ENCODE measurements at places on chromosomes 1 and 21.

- no peak for DNase-seq
Observed at GRCh38 chr1:219296430-219297355, 123.0 kb downstream of the LYPLAL1 start.

GRCh38 chr1:220341126-220341525 lies 68.9 kb upstream of the RAB3GAP2 start:
- DNase-seq, result no peak

GRCh38 chr1:222736470-222736869 lies 532 bp upstream of the FAM177B start:
- DNase-seq, result no peak

GRCh38 chr1:12384836-12385456 lies 155.1 kb downstream of the VPS13D start:
- no peak for DNase-seq

DNA sequence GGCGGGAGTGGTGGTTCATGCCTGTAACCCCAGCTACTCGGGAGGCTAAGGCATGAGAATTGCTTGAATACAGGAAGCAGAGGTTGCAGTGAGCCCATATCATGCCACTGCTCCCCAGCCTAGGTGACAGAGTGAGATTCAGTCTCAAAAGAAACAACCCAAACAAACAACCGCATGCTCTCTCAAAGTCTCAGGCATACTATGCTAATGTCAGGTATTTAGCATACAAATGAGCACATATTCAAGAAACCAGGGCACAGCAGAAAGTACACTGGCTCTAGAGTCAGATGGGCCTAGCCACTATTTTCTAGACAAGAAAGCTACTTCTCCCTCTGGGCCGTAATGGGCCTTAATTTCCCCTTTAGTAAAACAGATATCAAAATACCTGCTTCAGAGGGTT lies 55.0 kb downstream of the ELAVL4 start:
- no peak for DNase-seq

DNA sequence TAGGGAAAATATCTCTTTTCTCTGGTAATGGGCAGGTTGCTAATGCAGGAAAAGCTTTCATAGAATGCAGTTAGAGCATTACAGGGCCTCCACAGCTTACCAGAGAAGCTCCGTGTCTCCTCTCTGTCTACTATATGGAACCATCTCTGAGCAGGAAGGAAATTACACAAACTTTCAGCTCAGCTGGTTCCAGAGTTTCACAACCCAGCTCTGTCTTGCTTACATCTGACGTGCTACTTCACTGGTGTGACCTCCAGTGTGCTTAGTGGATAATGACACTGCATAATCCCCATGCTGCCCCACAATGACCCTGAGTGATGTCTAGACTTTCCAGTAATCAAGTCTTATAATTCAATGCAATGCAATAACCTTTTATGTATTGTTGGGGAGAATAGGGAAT lies 4.3 kb upstream of the FGGY start:
- peak; percentile 69 for DNase-seq

DNA sequence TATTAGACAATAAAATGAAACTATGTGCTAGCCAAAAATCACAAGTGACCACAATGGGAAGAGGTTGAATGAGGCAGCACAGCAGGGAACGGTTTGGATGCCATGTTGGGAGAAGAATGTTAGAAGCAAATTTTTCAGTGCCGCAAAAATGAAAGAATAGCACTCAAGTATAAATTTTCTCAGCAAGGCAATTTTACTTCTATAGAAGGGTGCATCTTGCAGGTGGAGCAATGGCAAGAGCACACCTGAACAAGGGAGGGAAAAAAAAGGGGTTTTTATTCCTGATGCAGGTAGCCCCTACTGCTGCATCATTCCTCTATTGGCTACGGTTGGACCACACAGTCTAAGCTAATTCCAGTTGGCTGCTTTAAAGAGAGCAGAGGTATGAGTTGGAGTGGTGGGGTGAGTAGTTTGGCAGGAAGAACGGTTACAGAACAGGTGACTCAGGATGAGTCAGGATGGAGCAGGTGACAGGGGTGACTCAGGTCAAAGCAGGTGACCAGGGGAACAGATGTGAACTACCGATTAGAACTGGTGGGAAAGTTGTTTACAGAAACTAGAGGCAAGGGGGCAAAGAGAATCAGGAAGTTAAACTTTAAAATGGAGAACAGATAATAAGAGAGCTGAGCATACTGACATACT lies 301.1 kb upstream of the NRIP1 start:
- no peak for DNase-seq

DNA sequence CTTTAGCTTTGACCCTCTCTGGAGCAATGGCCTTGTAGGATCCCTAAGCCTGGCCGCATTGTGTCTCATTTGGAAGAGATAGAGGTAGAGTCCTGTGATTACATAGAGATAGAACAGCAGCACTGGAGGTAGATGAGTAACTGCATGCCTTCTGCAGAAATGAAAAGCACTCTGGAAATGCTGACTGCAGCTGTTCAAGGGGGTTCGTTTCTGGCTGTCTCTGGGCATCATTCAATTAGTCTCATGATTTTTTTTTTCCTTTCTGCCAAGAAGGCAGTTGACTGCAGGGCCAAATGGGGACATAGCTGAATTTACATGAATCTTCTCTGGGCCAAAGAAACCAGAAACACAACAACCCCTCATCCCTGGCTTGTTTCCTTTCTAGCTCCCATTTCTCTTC lies 28.1 kb upstream of the SNX27 start:
- no peak for DNase-seq

GRCh38 chr21:39071623-39072214 lies 111.5 kb downstream of the PSMG1 start:
- no peak for DNase-seq

- DNase-seq, result no peak
Observed at GRCh38 chr21:18461743-18462142, 58.2 kb upstream of the TMPRSS15 start.

DNA sequence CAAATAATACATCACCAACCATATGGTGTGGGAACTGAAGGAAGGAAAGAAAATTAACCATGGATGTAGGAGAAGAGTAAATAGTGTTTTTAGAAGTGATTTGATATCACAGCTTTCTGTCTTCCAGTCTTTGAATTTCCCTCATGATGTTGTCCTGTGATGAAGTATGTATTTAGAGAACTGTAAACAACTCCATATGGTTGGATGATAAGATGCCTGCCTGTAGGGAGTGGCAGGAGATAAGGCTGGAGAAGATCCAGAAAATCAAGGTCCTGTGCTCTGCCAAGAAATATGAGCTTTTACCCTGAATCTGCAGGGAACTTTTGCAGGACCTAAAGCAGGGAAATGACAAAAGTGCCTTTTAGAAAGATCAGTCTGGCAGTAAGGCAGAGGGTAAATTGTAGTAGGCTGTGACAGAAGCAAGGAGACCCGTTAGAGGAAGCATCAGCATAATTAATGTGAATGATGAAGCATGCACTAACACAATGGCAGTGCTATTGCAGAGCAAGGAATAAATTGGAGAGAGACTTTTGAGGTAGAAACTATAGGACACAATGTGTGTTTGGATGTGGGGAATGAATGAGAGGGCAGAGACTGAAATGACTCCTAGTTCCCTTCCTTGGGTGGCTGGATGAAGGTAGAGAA lies 21.9 kb downstream of the CEPT1 start:
- DNase-seq, result peak; percentile 84

DNA sequence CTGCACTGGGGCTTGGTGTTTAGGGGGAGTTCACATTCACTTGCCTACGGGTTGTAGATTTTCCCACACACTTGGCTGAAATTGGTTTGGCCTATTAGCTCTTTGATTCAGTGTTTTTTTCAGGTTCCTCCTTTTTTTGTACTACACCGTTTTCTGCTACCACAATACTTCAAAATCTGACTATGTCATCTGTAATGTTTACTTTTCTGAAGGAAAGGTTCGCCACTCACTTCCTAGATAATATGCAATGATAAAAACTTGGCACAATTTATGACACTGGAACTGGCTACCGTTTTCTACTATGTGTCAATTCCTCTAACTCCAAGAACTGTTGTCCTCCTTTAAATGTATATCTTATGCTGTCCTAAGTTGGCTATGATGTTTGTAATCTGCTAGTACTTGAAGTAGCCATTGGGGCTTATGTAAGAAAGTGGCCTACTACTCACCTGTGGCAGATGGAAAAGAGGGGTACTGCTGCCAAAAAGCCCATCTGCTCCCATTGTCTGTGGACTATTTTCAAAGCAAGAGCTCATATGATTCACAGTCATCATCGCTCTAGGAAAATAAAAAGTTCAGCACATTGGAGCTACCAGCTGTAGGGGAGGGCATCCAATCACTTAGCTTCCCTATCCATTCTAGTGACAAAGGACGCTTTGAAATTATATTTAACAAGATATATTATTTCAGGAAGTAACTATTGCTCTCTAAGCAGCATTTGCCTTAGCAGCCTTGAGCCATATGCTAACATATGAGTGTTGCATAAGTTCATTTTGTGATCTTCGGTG lies 42.4 kb upstream of the BACH1 start:
- DNase-seq, result peak; percentile 5

DNA sequence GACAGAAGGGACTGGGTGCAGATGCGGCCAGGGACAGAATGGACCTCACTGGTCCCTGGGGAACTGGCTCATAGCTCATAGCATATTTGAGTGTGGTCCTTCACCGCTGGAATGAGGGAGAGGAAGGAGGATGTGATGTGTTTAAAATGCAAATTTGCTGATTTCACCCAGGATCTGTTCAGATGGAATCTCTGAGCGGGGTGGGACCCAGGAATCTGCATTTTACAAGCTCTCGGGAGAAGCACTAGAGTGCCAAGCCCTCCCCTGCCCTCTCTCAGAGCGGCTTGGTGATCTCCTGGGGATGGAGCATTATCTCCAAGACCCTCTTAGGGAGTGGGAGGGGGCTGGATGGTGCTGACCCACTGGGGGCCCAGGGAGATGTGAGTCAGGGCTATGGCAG lies 22.8 kb upstream of the MFN2 start:
- DNase-seq, result no peak

DNA sequence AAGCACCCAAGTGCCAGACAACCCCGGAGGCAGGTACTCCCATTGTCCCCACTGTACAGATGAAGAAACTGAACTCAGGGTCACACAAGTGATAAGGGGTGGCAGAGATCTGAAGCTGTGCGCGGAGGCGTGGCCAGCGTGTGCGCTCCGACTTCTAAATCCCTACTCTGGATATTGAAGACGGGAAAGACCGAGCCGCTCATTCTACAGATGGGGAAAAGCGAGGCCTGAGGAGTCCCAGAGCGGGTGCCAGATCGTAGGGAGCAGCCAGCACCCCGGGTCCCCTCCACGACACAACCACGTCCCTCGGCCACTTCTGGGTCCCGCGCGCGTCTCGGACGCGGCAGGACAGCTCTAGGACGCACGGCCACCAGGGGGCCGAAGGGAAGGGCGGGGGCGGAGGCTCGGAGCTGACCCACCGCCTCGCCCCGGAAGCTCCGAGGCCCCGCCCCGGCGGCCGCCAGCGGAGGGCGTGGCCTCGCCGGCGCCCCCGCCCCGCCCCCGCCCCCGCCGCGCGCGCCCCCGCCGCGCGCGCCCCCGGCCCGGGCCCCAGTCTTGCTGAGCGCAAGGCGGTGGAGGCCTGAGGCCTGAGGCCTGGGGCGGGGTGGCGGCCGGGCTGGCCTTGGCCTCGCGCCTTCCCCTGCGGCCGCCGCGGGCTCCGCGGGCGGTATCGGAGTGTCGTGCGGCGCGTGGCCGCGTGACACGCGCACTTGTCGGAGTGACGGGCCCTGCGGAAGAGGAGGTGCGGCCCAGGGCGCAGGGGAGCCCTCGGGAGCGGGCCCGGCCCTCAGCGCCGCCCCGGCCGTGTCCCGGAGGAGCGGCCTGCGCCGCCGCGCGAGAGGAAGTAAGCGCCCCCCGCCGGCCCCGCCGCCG lies at the start of gene H6PD:
H6PD (plus strand) TSS at position 552 of the 873 bp plus-strand sequence. CDS start 10,161 bp downstream, outside the sequence.
- peak; percentile 75 for DNase-seq

- no peak for DNase-seq
Observed at GRCh38 chr1:24442764-24443163, 27.2 kb downstream of the NIPAL3 start.

DNA sequence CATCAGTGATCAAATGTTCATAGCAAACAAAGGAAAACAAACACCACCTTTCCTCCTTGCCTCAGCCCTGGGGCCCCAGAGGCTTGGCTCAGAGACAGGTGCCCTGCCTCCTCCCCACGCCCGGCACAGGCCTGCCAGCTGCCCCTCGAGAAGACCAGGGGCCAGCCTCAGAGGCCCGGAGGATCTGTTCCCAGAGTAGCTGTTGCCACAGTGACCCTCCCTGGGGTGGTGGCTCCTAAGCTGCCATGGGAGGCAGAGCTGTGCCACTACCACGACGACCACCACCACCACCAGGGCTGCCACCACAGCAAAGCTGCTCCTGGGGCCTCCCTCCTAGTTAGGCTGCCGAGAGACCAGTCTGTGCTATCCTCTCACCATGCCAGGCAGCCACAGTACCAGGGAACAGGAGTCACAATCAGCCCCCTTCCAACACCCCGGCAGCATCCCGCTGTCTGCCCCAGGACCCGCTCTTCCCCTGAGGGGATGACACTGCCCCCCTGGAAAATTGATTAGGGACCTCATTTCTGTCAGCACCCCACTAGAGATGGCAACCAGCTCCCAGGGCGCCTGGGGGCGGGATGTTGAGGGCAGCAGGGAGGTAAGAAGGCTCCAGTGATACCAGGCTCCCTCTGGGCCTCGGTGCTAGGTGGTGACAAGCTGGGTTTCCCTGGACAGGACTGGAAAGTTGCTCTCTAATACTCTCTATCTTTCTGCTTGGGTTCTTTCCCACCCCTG lies 30.5 kb downstream of the KCNC4 start:
- DNase-seq, result no peak

DNA sequence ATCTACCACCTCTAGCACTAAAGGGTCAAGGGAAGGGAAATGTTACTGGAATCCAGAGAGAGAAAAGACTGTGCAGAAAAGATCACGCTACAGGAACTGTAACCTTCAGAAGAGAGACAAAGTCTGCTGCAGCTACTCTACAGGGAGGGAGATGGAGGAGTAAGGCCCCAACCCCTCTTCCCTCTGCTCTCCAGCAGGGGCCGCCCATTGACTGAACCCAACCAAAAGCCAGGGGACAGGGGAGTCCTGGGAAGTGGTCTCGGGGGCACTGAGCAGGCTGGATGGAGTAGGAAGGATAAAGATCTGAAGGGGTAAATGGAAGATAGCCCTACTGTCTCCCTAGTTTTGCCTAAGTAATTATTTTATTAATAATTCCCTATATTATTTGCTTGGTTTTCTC lies 72.8 kb upstream of the NR5A2 start:
- peak; percentile 14 for DNase-seq

DNA sequence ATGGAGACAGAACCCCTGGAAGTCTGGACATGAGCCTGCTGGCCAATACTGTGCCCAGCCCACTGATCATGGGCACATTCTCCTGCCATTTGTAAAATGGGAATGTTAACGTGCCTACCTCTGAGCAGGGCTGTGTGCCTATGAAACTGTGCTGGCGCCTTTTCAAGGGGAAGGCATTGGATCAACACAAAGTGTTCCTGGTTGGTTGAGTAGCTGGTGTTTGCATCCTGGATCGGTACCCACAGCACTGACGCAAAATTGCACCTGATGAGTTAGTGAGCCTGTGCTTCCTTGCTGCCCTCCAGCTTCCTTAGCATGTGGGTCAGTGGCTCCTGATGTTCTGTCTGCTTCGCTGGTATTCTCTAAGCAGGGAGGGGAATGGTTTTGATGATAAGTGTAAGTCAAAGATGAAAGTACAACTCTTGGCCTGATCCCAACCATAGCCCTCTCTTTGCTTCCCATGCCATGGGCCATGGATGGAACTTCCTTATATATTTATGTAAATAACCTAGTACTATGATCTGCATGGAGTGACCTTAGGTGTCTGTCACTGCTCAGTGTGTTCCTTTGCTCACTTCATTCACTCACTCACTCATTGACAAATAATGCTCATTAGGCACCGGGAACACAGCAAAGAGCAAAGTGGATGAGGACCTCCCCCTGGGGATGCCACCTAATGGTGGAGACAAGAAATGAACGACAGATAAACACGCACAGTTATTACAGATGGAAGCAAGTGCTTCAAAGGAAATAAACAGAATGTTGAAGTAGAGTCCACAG lies 22.7 kb downstream of the MAB21L3 start:
- peak; percentile 54 for DNase-seq

GRCh38 chr1:215667761-215668160 lies 100.7 kb downstream of the KCTD3 start:
- DNase-seq, result no peak
